Thoracic aorta (tissue), 2 donors: ENCODE measurements at places on chromosomes 13 and 19.

DNA sequence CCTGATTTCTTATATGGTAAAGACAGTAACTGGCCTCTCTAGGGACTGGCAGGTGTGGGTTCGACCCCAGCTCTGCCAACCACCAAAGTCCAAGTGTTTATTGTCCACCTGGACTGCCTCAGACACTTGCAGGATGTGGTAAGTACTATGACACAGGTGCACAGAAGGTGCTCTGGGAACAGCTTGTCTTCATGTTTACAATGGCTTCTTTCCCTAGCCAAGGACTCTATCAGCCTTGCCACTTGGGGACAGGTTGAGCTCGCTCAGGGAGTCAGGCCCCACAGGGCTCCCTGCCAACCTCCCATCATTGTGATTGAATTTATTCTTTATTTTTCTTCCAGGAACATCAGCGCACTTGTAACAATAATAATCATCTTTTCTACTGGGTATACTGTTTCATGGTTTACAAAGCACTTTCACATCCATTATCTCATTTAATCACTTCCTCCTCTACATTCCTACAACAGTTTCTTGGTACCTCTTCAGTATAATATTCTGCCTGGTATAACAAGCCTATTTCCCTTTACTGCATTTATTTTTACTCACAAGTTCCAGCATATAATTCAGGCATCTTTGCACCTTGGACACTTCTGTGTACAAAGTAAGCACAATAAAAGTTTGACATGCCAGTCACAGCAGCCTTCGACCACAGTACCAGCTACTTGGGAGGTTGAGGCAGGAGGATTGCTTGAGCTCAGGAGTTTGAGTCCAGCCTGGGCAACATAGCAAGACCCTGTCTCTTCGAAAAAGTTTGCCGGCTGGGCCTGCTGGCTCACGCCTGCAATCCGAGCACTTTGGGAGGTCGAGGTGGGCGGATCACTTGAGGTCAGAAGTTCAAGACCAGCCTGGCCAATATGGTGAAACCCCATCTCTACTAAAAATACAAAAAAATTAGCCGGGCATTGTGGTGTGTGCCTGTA lies 24.2 kb upstream of the GATAD2A start:
- DNase-seq = no peak

- DNase-seq = no peak
Measured at GRCh38 chr13:93953841-93954240, 525.6 kb downstream of the DCT start.

GRCh38 chr13:19155321-19155861 lies 26.2 kb downstream of the TUBA3C start:
- DNase-seq = no peak

DNA sequence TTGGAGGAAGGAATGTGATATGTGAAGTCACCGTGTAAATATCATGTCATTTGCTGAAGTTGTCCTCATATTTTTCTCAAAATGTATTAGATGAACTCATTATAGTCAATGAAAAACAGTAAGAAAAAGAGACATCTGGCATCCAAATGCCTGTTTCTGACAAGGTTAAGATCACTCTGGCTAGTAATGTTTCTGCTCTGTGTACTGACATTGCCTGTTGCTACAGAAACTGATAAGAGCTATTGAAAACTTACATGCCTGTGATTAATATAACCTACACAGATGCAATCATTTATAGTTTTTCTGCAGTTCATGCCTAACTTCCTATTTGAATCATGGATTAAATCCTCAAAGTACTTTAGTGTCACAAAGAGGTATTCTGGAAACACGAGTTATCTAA lies 249.8 kb downstream of the NBEA start:
- no peak for DNase-seq

GRCh38 chr19:58439576-58440554 lies at the start of gene ZNF132:
Gene ZNF132 (minus strand): TSS chr19:58440153. CDS start chr19:58439821, 332 bp downstream.
- DNase-seq = peak; percentile 98

DNA sequence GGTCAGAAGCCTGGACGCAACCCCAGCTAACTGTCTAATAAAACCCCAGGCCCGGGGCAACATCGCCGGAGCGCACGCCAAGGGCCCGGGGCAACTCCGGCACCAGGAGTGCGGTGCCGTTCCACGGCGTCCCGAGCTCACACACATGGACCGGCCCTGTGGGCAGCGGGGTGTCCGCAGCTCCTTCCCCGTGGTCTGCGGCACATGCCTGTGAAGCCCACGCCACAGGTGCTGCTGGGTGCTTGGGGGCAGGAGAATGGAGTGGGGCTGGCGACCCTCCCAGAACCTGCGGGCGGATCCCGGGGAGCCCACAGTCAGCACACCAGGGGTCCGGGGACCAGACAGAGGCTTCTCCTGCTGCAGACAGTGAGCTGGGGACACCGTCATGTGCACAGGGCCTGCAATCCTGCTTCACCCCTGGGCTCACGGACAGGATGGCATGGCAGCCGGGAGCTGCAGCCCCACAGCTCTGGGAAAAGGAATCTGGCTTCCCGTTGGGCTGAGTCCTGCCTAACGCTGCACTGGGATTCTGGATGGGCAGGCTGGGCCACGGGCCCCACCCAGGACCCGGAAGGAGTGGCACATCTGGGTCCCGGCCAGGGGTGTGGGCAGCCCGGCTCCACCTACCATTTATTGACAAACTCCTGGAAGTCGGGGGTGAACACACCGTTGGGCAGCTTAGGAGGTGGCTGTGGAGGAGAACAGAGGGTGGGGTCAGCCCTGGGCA lies 28.2 kb upstream of the ZBTB7A start:
- DNase-seq = no peak

DNA sequence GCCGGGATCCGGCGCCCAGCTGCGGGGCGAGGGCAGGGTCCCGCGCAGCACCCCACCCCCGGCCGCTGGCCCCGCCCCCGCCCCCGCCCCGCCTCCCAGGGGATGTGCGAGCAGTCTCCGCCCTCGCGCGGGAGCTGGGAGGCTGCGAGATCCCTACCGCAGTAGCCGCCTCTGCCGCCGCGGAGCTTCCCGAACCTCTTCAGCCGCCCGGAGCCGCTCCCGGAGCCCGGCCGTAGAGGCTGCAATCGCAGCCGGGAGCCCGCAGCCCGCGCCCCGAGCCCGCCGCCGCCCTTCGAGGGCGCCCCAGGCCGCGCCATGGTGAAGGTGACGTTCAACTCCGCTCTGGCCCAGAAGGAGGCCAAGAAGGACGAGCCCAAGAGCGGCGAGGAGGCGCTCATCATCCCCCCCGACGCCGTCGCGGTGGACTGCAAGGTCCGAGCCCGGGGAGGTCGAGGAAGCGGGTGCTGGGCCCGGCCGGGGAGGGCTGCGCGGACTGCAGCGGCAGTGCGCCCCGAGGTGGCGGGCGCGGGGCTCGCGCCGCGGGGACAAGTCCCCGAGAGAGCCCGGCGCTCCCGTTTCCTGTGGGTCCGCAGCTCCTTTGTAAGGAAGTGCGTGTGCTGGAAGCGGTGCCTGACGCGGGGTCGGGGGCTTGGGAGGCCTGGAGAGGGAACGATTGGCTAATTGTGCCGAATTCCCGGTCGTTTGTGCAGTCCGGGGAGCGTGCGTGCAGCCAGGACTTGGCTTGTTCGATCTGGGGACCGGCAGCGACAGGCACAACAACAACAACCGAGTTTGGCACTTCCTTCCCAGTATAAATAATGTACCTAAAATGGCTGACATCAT lies at the start of gene ITM2B:
Gene ITM2B (plus strand): TSS at position 161 of the 843 bp plus-strand sequence. CDS start 155 bp downstream, at position 316.
- DNase-seq = no peak

GRCh38 chr13:105952973-105953290 lies 582.5 kb downstream of the EFNB2 start:
- DNase-seq = no peak

DNA sequence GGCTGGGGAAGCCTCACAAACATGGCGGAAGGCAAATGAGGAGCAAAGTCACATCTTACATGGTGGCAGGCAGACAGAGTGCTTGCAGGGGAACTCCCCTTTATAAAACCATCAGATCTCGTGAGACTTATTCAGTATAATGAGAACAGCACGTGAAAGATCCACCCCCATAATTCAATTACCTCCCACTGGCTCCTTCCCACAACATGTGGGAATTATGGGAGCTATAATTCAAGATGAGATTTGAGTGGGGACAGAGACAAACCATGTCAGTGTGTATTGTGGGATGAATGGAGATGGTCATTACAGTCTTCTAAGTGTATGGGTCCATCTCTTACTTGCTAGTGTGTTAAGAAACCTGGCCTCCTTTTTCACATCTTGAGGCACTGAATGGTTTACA lies 4.4 kb downstream of the BCKDHA start:
- no peak for DNase-seq

GRCh38 chr19:28349604-28350003 lies 863.3 kb downstream of the UQCRFS1 start:
- DNase-seq = no peak

DNA sequence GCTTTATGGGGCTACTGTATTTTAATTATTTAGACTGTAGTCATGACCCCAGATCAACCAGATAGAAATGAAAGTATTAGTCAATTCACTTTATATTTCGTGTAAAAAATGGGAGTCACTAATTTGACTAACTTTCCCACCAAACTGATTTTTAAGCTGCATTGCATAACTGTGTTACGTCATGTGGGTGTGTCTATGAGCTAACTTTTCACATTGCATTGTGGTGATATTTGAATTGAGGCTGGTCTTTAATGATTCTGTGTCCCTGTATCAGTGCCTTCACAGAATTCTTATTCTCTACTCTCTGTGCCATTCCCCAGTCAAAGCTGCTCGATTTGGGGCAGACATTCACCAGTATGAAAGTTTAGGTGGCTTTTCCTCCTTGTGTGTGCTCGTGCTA lies 172.7 kb upstream of the MAB21L1 start:
- no peak for DNase-seq

GRCh38 chr19:42595550-42596172 lies 937 bp upstream of the CEACAM8 start:
- no peak for DNase-seq

DNA sequence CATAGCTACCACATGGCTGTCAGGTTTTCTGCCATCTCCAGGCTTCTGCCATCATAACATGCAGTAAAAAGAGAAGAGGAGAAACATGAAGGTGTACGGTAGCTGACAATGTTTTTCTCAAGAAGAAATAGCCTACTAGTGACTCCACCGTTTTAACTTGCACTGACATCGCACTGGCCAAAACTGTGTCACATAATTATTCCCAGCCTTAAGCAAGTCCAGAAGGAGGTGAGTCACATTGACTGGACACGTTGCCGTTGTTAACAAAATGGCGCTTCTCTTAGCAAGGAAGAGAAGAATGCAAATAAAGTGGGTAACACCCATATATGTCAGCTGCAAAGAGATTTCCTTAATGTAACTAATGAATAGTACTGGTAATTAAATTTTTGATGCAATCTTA lies 810.4 kb upstream of the SLC10A2 start:
- no peak for DNase-seq

DNA sequence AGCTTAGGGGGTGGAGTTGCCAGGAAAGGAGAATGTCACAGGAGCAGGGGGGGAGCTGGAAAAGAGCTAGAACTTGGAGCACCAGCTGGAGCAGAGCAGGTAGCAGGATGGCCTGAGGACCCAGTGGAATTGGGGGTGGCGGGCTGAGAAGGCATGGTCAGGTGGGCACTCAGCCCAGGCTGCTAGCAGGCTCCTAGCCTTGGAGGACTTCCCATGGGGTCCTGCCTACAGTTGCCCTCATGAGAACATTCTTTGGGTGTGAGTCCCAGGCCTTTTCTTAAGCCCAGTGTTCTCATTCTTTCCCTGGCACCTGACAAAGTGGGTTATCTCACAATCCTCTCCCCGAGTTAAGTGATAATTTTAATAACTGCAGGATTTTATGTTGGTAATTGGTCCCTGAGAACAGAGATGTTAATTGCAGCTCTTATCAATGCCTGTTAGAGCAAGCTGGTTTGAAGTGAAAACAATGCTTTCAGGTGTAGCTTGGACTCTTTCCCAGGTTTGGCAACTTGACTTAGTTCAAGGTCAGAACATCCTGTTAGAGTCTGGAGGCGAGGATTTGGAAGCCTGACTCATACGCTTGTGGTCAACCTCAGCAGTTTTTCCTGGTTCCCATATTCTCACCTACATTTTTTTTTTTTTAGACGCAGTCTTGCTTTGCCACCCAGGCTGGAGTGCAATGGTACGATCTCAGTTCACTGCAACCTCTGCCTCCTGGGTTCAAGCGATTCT lies 18.1 kb upstream of the OLFM4 start:
- no peak for DNase-seq

DNA sequence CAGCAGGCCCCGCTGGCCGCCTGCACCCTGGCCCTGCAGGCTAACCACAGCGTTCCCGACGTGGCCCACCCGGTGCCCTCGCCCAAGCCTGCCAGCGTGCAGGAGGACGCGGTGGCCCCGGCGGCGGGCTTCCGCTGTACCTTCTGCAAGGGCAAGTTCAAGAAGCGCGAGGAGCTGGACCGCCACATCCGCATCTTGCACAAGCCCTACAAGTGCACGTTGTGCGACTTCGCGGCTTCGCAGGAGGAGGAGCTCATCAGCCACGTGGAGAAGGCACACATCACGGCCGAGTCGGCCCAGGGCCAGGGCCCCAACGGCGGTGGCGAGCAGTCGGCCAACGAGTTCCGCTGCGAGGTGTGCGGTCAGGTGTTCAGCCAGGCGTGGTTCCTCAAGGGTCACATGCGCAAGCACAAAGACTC lies 72.1 kb downstream of the ZNF536 start:
- DNase-seq = no peak

DNA sequence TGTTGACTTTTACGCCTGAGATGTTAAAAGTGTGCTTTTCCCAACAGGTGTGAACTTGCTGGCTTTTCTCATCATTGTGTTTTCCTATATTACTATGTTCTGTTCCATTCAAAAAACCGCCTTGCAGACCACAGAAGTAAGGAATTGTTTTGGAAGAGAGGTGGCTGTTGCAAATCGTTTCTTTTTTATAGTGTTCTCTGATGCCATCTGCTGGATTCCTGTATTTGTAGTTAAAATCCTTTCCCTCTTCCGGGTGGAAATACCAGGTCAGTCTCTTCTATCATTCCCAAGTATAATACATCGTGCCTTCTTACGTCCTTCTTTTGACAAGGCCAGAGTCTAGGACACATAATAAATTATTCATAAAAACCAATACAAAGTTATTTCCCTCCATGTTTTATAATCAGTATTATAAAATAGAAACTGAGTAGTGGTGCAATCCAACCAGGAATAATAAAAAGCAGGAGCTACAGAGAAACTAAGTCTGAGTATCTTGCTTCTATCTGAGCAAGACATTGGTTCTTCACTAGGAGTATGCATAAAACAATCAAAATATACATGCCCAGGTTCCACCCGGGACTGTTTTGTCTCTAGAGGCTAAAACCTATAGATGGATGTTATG lies 57.9 kb downstream of the RXFP2 start:
- DNase-seq = no peak

DNA sequence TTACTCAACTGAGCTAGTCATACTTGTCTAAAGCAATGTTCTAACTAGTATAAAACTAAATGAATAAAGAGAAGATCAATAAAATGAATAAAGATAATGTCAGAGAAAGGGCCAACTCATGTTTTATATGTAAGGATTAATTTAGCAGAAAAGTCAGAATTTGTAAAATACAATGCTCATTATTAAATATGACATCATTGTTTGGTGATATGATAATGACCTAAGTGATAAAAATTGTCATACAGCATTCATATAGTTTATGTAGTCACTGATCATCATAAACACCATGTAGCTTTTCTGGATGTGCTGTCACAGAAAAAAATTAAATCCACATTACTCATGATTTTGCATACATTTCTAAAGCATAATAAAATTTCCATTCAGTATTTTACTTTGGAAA lies 3.1 kb upstream of the ATXN8OS start:
- no peak for DNase-seq
